Glomerular endothelial cell (primary cell): ENCODE measurements at places on chromosomes 5 and 9. TPM values are rescaled to one million over a fixed set of nuclear protein-coding genes. Genes with fewer than 3 reads are reported as not detected.

The PPP3R2 gene
- total RNA-seq: not detected in 2 replicates

GRCh38 chr9:15357050-15357653, 50.1 kb upstream of the TTC39B start:
- DNase-seq: no peak

The LIX1 gene
- not detected in 2 replicates for total RNA-seq

- no peak for DNase-seq
Measured at GRCh38 chr5:587403-587802, 24.7 kb upstream of the CEP72 start.
